ENCODE measurements at places on chromosomes 7 and 10.

DNA sequence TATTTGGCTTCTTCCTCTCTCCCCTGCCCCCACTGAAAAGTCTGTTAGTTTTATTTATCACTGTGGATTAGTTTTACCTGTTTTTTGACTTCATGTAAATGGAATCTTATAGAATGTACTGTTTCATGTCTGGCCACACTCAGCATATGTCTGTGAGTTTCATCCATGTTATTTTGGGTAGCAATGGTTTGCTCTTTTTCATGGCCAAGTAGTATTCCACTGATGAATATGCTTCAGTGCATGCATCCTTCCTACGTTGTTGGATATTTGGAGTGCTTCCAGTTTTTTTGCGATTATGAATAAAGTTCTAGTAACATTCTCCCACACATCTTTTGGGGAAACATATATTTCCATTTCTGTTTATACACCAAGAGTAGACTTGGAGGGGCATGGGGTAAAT is 19.1 kb downstream of the TCF7L2 start:
- no peak for DNase-seq

DNA sequence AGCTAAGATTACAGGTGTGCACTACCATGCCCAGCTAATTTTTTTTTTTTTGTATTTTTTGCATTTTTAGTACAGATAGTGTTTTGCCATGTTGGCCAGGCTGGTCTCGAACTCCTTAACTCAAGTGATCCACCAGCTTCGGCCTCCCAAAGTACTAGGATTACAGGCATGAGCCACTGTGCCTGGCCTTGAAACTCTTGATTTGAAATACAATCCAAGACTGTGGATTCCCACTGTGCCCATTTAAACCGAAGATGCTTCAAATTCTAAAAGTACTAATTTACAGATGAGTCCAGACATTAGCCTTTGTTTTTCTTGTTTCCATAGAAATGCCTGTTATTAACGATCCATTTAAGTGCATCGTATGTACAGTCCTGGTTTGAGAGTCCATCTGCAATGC is 130.9 kb downstream of the CACNA2D1 start:
- DNase-seq = no peak

DNA sequence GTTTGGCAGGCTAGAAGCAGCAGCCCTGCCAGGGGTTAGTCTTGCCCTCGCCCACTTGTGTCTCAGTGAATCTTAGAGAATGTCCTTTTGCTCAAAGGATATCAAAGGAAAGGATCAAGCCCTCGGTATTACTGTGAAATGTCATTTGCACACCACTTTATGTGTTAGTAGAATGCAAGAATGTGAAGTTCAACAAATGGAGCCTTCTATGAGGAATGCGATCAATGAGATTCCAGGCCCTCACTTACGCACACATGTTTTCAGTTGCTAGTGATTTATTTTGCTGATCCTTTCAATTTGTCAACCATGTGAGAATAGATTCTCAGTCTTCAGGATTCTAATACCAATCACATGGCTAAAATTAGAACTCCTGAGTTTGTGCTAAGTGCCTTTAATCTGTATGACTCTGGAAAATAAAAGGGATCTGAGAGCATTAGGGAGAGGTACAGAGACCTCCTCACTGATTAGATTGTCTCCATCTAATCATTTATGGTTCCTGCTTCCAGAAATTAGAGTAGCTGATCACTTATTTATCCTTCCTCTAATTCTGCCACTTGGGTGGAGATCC is 123.0 kb upstream of the SP4 start:
- no peak for DNase-seq

- no peak for DNase-seq
These were observed 22.7 kb downstream of the YKT6 start for GRCh38 chr7:44223362-44224079.

DNA sequence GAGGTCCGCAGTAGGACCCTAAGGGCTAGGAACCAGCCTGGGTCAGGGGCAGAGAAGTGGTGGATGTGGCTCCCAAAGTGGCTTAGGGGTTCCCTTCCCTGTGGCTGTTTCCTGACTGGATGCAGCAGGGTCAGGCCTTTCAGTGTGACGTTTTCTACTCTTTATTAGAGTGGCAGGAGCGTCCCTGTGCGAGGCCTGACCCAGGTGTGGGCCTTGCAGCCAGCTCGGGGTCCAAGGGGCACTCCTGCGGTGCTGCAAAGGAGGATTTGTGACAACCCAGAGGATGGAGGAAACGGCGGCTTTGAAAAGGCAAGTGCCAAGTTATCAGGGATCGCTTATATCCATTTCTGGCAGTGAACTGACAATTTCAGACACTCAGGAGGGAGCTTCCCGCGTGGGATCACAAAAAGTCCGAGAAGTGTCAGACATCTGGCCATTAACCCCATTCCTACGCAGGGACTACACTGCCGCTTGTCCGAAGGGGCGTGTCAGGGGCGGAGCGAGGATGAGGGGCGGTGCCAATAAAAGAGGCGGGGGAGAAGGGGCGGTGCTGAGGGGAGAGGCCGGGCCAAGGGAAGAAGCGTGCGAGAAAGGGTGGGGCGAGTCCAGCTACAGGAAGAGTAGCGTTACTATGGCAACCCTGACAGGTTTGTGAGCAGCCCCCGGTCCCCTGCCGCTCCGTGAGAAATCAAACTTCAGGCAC is 98.8 kb upstream of the ZNF722 start:
- DNase-seq = peak; percentile 68

DNA sequence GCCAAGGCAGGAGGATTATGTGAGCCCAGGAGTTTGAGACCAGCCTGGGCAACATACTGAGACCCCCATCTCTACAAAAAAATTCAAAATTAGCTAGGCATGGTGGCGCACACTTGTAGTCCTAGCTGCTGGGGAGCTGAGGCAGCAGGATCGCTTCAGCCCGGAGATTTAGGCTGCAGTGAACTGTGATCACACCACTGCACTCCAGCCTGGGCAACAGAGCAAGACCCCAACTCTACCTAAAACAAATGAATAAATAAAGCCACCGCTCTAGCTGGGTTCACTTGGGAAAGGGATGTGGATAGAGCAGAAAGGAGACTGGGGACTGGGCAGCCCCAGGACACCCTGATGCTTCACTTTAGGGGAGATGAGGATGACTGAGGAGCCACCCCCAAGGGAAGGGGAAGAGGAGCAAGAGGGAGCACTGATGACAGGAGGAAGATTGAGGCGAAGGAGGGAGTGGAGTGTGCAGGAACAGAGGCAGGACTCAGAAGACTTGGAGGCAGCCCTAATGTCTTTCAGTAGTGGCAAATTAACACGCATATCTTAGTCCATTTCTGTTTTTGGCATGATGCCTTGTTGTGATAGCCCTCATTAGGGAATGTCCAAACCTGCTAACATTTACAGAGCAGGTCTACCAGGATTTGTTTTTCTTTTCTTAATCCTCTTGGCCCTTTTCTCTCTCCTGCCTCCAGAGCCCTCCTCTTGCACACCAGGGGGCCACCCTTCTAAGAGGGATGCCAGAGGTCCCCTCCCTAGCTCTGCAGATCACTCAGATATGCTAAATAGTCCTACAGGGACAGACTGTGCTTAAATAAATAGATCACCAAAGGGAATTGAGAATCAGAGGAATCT is 88.3 kb downstream of the C10orf105 start:
- DNase-seq = no peak

GRCh38 chr10:73859428-73859783 is 14.9 kb downstream of the CAMK2G start:
- no peak for DNase-seq

DNA sequence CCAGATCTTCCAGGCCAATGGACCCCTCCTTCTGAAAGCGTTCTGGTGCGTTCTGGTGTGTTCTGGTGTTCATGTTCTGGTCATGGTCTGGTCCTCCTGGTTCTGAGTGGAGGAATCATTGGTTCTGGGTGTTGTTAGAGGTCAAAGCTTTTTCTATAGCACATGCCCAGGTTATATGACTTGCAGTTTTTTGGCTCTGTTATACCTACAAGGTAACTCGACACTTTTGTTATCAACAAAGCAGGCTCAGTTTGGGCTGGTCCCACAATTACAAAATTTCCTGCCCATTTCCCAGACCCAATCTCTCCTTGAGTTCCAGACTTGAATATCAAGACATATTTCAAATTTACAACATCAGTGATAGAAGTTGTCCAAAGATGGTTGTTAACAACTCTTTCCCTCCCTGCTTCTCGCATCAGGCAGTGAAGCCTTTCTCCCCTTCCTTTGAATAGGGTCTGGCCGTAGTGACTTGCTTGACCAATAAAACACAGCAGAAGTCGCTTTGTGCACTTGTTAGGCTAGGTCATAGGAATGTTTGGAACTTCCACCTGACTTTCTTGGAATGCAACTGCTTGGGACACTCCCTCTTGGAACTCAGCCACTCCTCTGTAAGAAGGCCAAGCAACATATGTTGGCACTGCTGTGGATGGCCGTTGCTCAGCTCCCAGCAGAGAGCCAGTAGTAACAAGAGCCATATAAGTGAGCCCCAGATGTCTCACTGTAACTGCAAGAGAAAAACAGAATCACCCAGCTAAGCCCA is 83.1 kb upstream of the STEAP1B start:
- no peak for DNase-seq

GRCh38 chr7:17939606-17940301 is 540 bp downstream of the SNX13 start:
- peak; percentile 25 for DNase-seq

GRCh38 chr10:792792-793100 is 103.3 kb upstream of the DIP2C start:
- DNase-seq = no peak

- DNase-seq = no peak
These were observed 120.5 kb upstream of the KLF14 start for GRCh38 chr7:130854481-130854880.

DNA sequence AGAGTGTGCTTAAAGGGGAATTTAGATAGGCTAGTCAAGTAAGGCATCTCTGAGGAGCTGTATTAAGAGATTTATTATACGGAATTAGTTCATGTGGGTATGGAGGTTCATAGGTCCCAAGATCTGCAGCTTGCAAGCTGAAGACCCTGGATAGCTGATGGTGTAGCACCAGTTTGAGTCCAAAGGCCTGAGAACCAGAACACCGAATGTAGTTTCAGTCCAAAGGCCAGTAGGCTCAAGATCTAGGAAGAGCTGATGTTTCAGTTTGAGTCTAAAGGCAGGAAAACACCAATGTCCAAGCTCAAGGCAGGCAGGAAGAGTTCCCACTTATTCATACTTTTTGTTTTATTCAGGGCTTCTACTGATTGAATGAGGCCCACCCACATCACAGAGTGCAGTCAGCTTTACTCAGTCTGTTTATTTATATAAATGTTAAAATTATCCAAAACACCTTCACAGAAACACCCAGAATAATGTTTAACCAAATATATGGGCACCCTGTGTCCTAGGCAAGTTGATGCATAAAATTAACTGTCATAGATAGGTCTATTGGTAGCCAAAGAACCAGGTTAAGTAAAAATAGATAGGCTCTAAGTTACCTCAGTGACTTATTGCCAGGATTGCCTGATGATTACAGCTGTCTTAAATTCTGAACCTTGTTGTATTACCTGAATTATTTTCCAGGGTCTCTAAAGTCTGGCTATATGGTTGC is 83.5 kb downstream of the MAPK8 start:
- no peak for DNase-seq

DNA sequence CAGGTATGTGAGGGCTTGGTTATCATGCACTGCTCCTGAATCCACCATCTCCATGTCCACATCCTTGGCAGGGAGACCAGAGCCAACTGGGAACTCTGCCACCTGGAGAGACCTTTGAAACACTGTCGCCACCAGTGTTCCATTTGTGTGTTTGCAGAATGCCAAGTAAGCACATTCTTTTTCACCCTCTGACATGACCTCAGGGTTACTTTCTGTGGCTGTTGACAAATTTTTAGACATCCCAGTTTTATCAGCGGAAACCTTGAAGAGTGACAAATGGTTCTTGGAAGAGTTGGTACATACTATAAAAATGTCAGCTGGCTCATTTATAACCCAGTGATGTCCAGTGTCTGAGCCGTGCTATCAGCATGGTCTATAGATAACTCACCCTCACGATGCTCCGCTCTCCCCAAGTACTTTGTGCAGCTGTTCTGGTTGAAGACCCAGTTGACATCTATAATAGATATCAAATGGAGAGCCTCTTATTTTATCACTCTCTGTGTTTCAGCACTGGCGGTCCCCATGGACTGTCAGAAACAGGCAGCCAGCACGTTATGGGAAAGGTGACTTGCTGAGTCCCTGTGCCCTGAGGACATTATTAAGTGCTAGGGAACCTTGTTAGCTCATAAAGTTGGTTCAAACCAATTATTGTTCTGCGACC is 563.1 kb upstream of the GALNT17 start:
- no peak for DNase-seq

DNA sequence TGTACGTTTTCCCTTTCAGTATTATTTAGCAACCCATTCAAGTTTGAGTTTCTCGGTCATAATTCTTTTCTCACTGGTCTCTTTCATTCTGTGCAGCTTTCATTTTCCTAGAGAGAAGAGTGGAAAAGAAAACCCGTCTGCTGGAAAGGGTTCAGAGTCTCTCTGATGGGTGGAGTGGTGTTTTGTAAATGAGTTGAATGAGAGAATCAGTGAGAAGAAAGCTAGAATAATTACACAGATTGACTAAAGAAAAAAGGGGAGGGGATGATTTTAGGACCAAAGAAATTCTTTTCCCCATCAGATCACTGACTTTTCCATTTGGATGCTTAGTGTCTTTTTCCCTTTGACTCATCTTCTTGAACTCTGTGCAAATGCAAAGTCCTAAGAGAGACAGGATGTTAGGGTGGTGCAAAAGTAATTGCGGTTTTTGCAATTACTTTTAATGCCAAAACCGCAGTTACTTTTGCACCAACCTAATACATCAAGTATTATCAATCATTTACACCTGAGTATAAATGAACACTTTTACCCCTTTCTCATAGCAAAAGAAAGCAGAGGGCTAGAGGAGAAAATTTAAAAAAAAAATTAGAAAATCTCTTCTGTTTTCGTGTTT is 242.1 kb upstream of the SP4 start:
- DNase-seq = no peak

DNA sequence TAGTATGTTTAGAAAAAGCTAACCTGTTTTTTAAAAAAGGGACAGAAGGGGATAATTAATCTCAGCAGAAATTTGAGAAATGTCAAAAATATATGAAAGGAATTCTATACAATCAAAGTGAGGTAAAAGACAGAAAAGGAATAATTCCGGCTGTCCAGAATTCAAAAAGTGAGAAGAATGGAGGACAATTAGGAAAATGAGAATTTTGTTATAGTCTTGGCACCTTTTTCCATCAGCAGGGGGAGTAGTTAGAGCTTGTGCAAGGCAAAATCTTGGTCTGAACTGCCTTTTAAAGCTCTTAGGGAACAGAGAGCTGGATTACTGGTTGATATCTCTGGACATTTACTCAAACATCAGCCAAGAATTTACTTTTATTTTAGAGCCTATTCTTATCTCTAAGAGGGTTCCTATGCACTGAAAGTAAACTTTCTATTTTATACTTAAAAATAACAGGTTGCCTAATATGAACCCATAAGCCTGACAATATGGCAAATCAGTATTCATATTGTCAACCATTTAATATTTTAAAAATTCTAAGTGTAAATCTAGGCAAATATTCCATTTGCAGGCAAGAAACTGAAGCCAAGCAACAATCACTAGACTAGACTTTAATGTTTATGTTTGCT is 185.6 kb downstream of the ANK3 start:
- no peak for DNase-seq
